ENCODE measurements at places on chromosomes 16 and 17.

DNA sequence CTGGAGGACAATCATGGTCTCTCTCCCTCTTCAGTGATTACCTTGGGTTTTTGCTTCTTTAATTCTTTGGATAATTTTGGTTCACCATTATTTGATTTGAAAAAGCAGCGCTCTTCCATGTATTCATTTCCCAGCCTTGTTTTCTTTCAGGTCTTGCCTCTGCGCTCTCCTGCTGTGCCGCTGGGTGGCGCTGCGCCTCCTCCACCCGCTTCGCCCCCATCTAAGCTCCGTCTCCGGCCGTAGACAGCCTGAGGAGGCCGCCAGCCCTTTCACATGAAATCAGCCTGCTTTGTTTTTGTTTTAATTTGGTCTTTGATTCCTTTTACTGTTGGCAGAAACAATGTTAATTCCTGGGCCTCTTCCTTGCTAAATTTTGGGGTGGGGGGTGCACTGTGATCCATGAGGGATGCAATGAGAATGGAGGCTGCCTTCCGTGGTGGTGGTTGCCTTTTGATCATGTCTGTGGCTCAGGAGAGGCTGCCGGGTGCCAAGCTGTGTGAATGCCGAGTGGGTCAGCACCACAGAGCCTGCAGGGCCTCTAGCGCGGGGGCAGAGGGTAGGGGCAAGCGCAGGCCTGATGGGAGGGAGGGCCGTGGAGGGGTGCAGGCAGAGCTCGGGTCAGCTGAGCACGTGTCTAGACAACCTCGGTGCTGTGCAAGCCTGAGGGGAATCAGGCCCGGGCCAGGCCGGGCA is 64.1 kb downstream of the PLD6 start:
- no peak for DNase-seq

DNA sequence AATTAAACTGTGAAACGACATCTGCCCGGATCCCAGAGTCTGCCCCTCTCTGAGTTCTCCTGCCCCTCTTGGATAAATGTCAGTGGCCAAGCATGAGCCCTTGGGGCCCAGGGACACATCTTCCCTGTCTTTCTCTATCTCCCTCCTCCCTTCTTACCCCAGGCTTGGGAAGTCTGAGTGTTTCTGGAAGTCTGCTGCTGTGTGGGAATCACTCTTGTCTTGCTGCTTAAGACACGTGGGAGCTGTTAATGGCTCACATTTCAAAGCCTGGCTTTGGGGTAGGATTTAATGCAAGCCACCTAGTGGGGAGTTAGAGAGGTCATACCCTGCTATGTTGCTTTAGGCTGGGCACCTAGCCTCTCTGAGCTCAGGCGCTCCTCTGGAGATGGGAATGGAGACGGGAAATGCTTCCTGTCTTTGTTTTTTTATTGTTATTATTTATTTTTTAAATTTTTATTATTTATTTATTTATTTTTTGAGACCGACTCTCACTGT is 218.5 kb upstream of the CIBAR2 start:
- no peak for DNase-seq

GRCh38 chr17:56700919-56701420 is 107.5 kb downstream of the NOG start:
- no peak for DNase-seq

- no peak for DNase-seq
Measured at GRCh38 chr17:62823111-62823893, 15.2 kb upstream of the MARCHF10 start.

DNA sequence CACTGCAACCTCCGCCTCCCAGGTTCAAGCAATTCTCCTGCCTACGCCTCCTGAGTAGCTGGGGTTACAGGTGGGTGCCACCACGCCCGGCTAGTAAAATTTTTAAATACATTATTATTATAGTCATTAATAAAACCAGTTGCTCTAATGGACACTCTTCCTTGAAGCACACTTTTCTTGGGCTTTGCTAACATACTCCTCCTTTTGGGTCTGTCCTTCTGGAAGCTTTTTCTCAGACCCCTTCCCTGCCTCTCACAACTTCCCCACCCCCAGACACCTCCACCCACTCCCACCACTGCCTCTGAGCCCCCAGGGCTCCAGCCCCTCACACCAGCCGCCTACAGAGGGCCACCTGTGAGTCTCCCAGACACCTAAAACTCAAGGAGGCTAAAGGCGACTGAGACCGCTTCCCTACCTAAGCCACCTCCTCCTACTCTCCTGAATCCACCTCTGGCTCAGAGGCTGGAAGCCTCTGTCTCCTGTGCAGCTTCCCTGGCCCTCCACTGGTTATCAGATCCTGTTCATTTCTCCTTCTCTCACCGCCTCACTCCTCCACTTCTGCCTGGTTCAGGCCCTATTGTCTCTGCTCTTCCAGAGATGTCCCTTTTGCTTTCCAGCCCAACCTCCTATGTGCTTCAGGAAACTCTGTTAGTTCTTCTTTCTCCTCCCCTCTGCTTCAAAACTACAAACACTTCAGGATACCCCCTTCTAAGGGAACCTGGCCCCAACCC is 2.1 kb upstream of the CUEDC1 start:
- DNase-seq: no peak

Data from NCI-H2029 treated with DMSO at 0.1 percent for 48 hours (cell line).